Bronchus fibroblast of lung (primary cell): ENCODE measurements at places on chromosomes 16 and 17. TPM values are rescaled to one million over a fixed set of nuclear protein-coding genes. Genes with fewer than 3 reads are reported as not detected.

Gene CSH2
- not detected in 2 replicates for total RNA-seq

Gene SOX15
- total RNA-seq, result 2.4 and 2.7 TPM in 2 replicates

Gene CANT1
- total RNA-seq, result 47.6 and 66.4 TPM in 2 replicates

Gene ZC3H7A
- 12.8 and 16.6 TPM in 2 replicates for total RNA-seq

Gene SLC13A5
- not detected in 2 replicates for total RNA-seq

Gene ADORA2B
- 17.1 and 22.1 TPM in 2 replicates for total RNA-seq

Gene TMEM238L
- not detected in 2 replicates for total RNA-seq

Gene SHCBP1
- total RNA-seq, result 27.8 and 29.9 TPM in 2 replicates

Gene SLC6A2
- not detected in 2 replicates for total RNA-seq

Gene CD300LB
- total RNA-seq, result not detected in 2 replicates

Gene METTL16
- 10.9 and 12.2 TPM in 2 replicates for total RNA-seq

Gene CACNG1
- total RNA-seq, result not detected in 2 replicates

Gene ITPRIPL2
- total RNA-seq, result 14.4 and 18.8 TPM in 2 replicates

Gene CACNG3
- total RNA-seq, result not detected in 2 replicates
